GM10248 (cell line): ENCODE measurements at places on chromosomes 3 and 15.
A peak's percentile ranks its signal among the peaks of the same experiment; 100 is the strongest.

DNA sequence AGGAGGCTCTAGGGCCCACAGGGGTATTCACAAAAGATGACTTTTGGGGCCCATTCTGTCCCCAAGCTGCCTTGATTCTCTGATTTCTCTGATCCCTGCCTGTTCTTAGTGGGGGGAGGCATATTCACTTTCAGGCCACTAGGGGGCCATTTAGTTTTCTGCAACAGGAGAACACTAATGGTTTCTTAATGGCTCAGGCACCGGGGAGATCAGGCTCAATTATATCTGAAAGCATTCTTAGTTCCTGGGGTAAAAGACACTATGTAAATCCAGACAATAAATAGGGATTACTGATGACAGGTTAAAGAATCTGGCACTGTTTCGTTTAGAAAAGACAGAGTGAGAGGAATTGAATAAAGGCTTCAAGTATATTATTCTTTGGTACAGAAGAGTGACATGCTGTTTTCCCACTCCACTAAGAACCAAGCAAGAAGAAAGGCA, 2.5 kb upstream of the INAFM2 start:
- peak; percentile 78 for DNase-seq

DNA sequence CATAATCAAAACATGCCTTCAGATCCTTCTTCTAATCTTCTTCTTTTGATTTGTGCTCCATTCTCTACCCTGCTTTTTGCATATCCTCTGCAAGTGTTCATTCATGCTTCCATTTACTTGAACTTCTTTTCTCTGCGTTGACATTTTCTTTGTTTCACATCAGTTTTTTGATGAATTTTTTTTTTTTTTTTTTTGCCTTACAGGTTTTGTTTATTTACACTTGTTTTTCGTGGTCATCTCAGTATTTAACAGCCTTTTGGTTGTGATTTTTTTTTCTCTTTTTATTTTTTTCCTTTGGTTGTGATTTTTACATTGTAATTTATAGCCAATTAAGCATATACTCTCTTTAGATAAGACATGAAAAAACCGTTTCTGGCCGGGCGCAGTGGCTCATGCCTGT, 11.8 kb upstream of the SHQ1 start:
- no peak for DNase-seq

DNA sequence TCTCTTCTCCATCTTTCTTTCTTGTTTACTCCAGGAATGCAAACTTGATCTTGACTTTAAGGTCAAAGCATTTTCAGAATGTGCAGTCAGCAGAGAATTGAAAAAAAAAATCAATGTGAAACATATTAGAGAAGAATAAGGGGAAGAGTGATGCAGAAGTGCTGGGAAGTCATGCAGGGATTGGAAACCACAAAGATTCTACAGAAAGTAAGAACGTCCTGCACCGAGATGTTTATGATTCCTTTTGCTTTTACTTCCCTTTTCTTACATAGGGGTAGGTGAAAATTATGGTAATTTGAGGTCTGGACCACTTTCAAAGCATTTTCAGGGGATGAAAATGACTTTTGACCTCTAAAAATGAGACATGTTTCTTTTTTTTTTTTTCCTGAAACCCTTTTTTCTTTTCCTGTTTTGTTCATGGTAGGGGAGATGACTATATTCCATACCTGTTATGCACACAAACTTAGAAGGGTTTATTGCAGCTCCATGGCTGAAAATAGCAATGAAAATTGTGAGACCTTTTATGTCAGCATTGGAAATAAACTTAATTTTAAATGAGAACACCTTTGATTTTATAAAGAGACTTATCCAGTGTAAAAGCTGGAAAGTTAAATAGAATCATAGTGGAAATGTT, 623.5 kb upstream of the TBL1XR1 start:
- peak; percentile 25 for DNase-seq

DNA sequence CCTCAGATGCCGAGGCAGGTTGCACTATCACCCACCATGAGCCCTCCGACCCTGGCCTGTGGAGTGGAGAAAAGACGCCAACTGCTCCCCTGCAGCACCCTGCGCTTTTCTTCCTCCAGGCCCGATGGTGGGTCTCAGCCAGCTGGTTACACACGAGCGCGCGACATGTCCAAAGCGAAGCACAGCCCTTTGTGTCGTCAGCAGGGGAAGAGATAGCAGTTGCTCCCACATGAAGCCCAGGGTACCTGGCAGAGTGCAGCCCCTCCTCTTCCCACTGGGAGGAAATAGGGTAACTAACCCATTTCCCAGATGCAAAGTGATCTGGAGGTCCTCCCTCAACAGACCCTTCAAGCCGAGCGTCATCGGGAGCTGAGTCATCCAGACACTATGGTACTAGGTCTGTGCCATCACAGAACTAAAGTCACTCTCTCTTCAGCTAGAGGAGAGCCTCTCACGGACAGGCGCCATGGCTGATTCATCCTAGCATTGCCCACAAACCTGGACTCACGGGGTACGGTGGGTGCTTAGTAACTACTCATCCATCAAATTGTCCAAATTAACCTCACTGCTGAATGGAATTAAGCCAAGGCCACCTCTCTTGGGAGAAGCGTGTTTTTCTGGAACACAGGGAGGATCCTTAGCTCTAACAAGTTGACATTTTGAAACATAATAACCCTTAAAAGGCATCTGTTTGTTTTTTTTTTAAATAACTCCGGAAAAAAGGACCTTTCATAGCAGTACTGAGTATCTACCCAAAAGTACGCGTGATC, 45.2 kb upstream of the BDH1 start:
- DNase-seq: no peak

GRCh38 chr3:55309336-55309735, 177.8 kb downstream of the WNT5A start:
- DNase-seq: no peak

GRCh38 chr3:116316771-116317170, 128.5 kb downstream of the LSAMP start:
- DNase-seq: no peak

DNA sequence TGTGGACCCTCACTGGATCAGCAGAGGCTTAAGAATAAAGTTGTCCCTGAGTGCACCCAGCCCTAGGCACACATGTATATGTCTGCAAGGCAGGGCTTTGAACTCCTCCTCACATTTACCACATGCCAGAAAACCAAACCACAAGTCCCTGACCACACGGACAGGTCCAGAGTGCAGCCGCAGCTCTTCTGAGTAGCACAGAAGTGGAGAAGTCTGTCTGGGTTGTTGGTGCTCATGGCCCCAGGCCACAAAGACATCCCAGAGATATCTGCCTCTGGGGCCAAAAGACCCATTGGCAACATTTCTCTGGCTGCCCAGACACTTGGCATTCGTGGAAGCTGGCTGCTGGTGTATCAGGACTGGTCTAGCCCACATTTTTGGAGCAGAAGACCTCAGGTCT, 17.4 kb downstream of the SUSD5 start:
- DNase-seq: no peak
